ENCODE measurements at places on chromosomes 3 and 15.

GRCh38 chr3:185677146-185677829 is 91.2 kb downstream of the SENP2 start:
- no peak for DNase-seq

DNA sequence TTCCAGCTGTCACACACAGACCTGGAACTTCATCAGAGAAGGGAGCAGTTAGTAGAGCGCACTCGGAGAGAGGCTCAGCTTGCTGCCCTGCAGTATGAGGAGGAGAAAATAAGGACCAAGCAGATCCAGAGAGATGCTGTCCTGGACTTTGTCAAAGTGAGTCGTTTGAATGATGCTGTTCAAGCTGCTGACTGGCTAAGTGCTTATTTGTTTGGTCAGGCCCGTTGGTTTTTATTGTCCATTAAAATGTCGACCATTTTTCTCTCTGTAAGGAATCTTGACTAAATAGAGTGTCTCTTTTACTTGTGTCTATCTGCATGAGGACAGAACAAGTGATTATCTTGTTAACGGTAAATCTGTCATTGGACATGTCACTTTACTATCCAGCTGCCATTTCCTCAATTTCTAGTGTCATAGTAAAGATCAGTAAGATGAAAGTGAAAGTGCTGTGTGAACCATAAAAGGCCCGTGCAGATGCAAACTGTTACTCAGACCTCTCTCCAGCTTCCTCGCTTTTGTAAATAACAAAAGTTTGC is 56.9 kb downstream of the LRCH3 start:
- DNase-seq: peak; percentile 44

- no peak for DNase-seq
Observed at GRCh38 chr3:146640361-146640760, 35.2 kb upstream of the PLSCR5 start.

DNA sequence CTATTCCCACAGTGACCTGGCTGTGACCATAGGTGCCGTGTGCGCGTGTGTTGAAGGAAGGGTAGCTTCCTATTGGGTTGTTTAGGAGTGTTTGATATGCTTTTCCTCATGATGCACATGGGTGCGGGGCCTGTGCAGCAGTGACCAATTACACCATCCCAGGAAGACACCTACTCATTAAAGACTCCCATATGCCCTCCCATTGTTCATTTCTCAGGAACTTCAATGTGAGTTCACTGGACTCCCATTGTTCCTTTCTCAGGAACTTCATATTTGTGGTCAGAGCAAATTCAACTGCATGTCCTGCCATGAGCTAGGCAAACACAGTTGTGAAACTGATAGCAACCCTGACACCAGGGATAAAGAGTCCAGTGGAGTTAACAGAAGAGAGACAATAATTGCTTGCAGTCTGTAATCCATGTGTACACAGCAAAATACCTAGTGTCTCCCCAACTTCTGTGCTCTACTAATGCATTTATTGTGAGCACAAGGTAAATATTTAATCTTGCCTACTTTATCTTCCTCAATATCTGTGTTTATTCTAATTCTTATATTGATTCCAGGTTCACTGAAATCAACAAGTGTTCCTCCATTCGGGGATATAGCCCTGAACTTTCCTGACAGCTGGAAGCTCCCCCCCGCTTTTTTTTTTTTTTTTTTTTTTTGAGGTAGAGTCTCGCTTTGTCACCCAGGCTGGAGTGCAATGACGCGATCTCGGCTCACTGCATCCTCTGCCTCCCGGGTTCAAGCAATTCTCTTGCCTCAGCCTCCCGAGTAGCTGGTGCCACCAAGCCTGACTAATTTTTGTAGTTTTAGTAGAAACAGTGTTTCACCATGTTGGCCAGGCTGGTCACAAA is 57.5 kb upstream of the GCNT3 start:
- no peak for DNase-seq

DNA sequence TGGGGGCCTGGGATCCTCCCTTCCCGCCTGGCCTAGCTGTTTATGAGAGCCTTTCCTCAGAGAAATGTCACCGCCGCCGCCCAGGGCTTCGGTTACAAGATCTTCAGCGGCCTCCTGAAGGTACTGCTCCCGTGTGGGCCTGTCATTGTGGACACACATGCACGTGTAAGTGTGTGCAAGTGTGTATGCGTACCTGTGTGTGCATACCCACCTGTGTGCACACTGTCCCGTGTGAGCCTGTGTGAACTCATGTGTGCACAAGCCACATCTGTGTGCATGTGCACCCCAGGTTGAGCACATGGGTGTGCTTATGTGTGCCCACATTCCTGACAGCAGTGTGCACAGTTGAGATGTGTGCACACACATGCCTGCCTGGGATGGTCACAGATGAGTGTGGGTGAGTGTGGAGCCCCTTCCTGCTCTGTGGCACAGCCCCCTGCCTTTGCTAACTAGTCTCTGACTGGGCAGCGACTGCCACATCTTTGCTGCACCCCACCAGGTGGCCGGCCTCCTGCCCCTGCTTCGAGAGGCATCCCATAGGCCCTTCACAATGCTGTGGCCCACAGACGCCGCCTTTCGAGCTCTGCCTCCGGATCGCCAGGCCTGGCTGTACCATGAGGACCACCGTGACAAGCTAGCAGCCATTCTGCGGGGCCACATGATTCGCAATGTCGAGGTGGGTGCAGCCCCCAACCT is 14.1 kb downstream of the NT5DC2 start:
- DNase-seq: no peak

DNA sequence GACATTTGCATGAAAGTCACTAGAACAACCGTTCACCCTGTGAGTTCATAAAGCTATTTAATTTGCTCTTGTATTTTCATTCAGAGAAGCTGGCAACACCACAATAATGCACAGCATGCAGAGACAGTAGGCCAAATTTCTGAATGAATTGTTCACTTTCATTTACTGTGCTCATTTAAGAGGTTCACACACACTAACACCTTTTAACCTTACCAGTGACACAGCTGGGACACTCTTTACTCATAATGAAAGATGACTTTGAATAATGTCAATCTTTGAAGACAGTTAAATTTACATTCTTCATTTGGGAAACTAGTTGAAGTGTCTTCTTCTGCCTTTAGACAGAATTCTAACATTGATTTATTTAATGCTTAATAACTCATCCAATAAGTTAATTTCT is 95.7 kb downstream of the ROBO1 start:
- DNase-seq: no peak

DNA sequence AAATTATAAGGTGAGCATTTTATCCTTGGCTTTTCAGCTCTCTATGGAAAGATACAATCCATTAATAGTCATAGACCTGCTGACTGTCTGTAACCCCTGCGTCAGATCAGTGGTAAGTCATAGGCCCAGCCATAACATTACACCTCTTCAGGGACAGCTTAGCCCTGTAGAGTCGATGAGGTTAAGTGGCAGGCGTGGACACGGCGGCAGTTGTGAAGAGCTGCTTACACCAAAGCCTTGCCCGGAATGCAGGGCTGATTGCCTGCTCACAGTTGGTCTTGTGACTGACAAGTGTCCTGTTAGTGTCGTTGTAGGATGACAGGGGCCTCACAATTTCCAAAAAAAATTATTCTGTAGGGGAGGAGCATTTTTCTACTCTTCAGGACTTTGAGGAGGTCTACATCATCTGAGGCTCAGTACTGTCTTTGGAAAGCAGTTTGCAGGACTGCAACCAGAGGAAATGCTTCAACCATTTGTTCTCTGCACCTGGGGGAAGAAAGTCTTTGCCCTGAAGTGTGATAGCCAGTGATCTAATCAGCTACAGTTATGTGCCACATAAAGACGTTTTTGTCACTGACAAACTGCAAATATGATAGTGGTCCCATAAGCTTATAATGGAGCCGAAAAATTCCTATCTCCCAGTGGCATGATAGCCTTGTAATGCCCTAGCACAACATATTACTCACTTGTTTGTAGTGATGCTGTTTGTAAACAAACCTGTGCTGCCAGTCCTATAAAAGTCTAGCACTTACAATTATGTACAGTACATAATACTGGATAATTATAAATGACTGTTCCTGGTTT is 14.9 kb upstream of the SELENOT start:
- no peak for DNase-seq

- DNase-seq: no peak
Observed at GRCh38 chr3:166860217-166860616, 519.9 kb downstream of the ZBBX start.

DNA sequence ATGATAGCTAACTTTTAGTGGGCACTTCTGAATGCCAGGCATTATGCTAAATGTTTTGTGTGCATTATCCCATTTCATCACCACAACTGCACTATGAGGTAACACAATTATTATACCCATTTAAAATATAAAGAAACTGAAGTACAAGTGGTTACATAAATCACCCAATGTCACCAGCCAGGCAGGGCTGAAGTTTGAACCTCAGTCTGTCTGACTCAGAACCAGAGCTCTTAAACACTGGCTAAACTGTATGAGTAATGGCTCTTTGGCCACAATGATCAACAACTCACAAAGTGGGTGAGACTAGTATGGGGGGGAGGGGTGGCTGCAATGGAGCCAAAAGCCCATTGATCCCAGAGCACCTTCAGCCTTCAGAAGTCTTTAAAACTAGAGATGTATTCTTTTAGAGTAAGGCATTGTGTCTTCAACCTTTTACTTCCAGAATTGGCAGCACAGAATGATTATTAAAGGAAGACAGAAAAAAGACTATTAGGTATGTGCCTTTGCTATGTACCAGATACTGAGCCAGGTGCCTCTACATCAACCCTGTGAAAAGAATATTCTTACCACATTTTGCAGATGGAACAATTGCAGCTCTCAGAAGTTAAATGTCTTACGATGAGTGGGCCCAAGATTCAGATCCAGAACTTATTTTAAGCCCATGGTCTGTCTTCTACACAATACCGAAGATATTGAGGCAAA is 166.9 kb downstream of the UACA start:
- DNase-seq: no peak

DNA sequence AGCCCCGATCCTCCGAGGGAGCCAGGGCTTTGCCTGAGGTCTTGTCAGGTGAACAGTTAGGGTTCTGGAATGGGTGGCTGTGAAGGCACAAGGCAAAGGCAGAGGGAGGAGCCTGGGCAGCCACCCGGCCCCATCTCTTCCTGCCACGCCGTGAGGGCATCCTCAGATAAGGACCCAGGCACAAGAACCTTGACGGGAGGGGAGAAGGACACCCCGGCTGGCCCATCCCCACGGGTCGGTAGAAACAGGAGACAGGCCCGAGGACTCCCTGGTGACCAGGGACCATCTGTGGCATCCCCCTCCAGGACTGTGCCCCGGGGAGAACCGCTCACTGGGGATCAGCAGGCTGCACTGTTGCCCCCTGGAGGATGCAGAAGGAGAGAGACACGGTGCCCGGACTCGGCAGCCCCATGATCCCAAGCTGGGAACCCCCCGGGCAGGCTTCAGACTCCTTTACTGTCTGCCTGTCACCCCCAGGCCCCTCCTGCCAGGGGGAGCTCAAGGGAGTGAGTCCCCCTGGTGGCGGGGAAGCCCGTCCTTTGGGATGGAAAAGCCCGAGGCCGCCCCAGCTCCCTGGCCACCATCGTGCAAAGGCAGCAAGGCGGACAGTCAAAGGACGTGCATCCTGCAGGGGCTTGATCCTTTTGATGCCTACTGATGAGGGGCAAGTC is 12.3 kb upstream of the PCSK6 start:
- DNase-seq: no peak

DNA sequence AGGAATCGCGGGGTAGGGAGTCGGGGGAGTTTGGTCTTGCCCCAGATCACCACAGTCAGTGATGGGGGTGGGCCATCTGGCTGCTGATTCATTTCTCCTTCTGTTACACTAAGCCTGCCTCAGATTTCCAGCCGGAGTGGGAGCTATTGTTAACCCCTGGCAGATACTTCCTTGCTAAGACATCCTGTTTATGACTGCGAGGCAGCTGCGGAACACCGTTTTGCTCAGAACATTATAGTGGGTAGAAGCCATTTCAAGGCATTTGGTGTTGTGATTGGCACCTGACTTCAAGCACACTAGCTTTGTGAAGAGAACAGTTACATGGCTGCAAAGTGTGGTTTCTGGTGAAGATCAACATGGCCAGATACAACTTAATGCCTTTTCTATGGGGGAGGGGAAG is 73.8 kb downstream of the FLNB start:
- DNase-seq: no peak

Measured in hippocampal formation (tissue), 2 donors.